ENCODE measurements at places on chromosomes 13 and 19.

DNA sequence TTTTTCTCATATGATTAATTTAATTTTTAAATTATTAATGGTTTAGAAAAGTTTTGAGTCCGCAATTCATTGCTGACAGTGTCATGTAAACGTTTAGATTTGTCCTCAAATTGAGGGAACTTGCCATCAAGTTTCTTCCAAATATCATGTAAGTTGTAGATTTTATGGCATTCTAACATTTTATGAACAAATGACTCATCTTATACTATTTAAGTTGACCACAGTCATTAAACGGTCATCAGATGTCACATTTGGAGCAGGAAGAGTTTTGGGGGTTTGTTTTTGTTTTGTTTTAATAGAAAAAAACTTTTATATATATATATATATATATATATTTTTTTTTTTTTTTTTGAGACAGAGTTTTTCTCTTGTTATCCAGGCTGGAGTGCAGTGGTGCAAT is 4.3 kb downstream of the ZNF114 start:
- DNase-seq: no peak

DNA sequence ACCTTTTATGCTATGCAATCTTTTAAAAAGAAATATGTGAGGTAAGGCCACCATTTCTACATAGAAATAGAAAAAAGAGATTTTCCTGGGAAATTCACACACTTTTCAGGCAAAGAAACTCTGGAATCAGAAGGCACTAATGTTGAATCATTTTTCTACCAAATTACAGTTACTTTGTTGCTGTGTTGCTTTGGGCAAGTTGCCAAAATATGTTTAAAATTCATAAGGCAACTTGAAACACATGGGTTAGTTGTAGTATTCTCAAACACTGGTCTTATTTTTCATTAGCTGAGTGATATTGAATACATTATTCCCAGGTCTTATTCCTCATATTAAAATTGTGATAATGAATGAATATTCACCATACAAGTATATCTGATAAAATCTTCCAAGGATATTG is 195.0 kb upstream of the SLITRK1 start:
- DNase-seq: no peak

GRCh38 chr19:944171-944567 is 18.3 kb downstream of the ARID3A start:
- DNase-seq: peak; percentile 27

DNA sequence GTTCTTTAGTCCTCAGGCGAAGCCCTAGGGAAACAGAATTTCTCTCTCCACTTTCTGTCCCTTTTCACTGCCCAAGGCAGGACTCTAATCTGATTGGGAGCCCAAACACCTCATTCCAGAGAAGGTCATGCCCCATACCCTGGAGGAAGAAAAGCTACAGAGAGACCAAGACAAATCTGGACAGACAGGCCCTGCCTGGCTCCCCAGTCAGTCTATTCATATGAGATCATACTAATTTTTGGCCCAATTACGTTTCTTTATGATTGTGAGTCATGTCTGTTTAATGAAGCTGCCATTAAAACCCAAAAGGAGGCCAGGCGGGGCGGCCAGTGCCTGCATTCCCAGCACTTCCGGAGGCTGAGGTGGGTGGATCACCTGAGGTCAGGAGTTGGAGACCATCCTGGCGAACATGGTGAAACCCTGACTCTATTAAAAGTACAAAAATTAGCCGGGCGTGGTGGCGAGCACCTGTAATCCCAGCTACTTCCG is 3.3 kb upstream of the AP3D1 start:
- DNase-seq: no peak

GRCh38 chr19:6590827-6591319 is at the start of gene CD70:
TSS of gene CD70 (minus strand) at chr19:6591150. CDS start at chr19:6591002, 148 bp downstream.
- no peak for DNase-seq

GRCh38 chr13:52933099-52933498 is 84.7 kb upstream of the PCDH8 start:
- no peak for DNase-seq

- DNase-seq: no peak
These were observed 11.0 kb upstream of the ZNF573 start for GRCh38 chr19:37790244-37790925.

DNA sequence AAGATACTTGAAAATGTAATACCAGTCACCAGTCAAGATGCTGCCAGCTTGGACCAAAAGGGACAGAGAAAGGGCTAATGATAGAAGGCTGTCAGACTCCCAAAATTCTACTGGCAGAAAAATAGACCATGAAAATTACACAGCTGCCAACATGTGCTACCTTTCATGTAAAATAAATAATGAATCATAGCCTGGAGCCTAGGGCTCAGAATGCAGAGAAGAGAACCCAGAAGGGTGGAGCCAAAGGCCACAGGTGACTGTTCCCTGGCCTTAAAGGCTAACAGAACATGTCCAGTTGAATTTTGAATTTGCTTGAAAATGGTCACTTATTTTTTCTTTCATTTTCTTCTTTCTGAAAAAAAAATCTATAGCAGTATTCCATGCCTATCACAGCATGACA is 1827.0 kb upstream of the MIR17HG start:
- no peak for DNase-seq

- DNase-seq: no peak
These were observed 41.5 kb upstream of the ADGRE5 start for GRCh38 chr19:14339741-14340140.

GRCh38 chr13:71876648-71877255 is 9.7 kb upstream of the DACH1 start:
- no peak for DNase-seq

DNA sequence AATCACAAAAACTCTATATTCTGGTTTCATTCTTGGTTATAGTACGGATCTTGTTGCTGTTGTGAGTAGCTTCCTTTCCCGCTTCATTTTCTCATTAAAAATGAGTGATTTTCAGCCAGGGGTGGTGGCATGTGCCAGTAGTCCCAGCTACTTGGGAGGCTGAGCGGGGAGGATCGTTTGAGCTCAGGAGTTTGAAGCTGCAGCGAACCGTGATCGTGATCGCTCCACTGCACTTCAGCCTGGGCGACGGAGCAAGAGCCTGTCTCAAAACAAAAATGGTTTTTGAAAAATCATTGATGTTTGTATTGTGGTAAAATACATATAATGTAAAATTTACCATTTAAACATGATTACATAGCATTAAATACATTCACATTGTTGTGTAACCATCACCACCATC is 71.6 kb upstream of the TM9SF2 start:
- DNase-seq: no peak

DNA sequence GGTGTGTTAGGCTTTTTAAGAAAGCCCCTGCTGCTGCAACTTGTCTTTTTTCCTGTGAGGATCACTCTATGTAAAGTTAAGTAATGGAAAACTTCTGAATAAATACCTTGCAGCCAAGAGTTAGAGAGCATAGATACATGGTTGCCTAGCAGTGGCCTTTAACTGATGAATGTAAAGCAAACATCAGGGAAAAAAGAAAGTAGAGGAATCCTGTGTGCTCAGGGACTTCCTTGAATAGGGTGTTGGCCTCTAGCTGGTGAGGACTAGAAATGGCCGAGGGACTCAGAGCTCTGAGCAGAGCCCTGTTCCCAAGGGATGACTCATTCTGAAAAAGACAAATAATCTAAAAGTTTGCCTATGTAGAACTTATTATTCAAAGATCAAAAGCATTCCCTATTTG is 135.7 kb downstream of the MIPEP start:
- DNase-seq: no peak

DNA sequence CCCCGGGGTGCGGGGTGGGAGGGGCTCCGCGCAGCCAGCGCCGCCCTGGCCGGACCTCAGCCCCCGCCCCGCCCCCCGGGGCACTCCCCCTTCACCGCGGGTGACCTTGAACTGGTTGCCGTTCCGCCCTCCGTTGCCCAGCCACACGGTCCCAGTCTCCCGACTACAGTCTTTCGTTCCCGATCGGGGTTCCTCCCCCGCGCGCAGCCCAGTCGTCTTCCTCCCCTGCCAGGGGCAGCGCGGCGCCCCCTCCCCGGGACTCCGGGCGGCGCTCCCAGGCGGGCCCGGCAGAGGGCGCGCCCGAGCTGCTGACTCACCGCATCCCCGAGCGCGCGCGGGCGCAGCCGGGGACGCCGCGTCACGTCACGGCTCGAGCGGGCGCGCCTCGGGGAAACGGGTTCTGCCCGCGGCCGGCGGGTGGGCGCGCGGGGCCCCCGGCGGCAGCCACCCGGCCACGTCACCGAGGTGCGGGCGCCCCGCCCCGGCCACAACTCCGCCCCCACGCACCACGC is 459 bp downstream of the MIDN start:
- DNase-seq: peak; percentile 91

GRCh38 chr13:79403113-79403512 is 2.9 kb downstream of the RBM26 start:
- no peak for DNase-seq

DNA sequence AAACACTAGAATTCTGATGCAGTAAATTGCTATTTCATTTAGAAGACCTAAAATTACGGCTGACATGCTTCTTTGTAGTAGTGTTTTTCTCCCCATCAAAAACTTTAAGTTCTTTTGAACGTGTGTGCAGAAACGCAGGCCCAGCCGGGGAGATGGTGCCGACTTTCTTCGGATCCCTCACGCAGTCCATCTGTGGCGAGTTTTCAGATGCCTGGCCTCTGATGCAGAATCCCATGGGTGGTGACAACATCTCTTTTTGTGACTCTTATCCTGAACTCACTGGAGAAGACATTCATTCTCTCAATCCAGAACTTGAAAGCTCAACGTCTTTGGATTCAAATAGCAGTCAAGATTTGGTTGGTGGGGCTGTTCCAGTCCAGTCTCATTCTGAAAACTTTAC is 98.3 kb downstream of the TNFRSF19 start:
- no peak for DNase-seq

DNA sequence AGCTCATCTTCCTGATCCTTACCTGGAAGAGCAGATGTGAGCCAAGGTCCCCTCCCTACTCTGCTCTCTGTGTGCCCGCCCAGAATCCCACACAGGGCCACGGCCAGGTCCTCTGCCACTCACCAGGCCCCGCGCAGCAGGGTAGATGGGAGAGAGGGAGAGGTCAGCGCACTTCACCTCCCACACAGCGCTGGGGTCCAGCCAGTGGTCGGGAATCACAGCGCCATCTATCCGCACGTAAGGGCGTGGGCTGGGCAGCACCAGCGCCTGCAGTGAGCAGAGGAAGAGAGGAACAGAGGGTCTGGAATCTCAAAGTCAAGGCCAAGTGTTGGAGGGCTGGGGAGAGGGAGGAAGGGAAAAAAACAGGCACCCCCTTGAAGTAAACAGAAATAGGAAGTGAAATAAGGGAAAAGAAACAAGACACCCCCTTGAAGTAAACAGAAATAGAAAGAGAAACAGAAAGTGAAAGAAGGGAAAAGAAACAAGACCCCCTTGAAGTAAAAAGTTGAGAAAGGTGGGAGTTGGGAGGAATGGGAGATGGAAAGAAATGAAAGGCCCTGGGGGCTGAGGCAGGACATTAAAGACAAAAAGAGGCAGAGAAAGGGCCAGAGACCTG is 7.0 kb upstream of the PLA2G4C start:
- DNase-seq: no peak

DNA sequence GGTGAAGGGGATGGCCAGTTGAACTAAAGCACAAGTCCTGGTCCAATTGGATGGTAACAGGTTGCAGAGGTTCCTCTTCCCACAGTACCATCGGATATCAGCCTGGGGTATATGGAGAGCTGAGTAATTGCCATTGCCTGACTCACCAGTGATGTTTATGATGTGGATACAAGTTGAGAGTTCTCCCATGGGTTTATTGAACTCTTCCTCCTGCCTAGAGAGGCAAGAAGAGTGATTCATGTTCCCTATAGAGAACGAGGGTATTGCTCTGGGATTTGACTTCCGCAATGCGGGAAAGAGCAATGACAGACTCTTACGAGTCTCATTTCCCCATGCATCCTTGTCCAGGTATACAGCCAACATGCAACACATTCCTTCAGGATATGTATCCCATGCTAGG is 111.3 kb upstream of the PCDH9 start:
- no peak for DNase-seq

DNA sequence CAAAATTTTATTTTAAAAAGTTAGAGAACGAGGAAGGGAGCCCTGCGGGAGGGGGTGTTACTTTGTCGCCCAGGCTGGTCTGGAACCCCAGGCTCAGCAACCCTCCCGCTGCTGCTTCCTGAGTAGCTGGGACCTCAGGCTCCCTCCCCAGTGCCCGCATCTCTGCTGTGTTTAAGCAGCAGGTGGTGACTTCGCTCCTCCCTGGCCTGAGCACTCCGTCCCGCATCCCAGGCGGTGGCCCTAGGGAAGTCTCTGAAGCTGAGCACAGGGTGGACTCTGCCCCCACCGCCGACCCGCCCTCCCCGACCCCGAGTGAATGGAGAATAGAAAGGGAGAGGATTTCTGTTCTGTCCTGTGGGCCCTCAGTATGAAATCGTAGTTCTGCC is 30.5 kb downstream of the ZNF701 start:
- DNase-seq: no peak

GRCh38 chr19:18419195-18419698 is at the start of gene SSBP4:
TSS of gene SSBP4 (plus strand) at chr19:18419398. CDS start at chr19:18419649, 251 bp downstream.
- peak; percentile 88 for DNase-seq

DNA sequence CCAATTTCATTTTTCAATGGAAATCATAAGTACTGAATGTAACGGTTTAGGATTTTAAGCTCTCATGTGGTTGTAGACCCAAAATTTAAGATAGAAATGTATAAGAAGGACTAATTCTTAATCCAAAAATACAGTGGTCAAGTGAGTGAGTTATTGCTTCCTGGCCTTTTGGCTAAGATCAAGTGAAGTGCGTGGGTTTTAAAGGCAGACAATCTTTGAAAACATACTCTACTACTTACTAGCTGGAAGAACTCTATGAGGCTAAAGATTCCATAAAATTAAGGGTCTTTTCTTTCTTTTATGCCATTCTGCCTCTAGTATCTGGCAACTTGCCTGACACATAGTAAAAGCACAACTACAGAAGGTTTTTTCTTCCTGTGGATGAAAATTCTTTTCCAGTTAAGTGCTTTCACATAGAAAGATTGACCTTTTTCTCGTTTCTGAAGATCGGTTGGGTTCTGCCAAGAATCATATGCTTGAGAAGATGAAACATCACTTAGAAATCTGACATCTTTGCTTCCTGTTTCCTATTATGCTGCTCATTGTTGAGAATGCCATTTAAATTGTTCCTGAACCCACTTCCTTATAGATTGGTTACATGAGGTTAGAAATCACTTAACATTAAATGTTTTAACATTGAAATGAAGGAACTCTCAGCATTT is 26.4 kb upstream of the SCEL start:
- DNase-seq: no peak

DNA sequence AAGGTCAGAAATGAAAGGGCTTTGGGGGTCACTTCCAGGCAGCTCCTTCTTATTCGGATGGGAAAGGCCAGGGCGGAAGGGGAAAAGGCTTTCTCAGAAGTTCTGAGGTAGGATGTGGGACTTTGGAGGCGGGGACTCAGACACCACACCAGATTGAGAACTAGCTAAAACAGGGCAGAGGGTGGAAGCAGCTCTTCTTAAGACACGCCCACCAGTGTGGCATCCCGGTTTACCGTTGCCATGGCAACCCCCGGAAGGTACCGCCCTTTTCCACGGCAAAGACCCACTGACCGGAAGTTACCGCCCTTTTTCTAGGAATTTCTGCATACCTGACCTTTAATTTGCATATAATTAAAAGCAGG is 3.8 kb upstream of the LILRA5 start:
- DNase-seq: no peak

All from right hindlimb (tissue), 1 donor.